ENCODE measurements at places on chromosomes 7 and 10. TPM values are rescaled to one million over a fixed set of nuclear protein-coding genes. Genes with fewer than 3 reads are reported as not detected.

DNA sequence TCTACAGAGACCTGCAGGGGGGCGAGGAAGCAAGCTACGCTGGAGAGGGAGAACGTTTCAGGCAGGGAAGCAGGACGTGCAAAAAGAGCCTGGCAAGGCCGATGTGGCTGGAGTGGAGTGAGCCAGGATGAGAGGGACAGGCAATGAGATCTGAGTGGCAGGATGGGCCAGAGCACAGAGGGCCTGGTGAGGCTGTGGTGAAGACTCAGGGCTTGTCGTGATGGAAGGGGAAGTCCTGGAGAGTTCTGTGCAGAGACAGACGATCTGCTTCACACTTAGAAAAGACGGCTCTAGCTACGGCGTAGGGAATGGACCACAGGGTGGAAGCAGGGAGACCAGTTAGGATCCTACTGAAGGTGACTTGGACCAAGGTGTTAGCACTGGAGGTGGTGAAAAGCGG is 87.0 kb downstream of the SH3PXD2A start:
- peaks cover 51% of the 10 kb centered on the region for H3K4me1 ChIP-seq
- DNase-seq, result no peak
- H3K36me3 ChIP-seq, result no peaks in the 10 kb centered on the region
- no peak overlapping the region for H3K27ac ChIP-seq

- H3K4me1 ChIP-seq, result peaks cover 41% of the 10 kb centered on the region
- H3K4me3 ChIP-seq, result peak overlapping the region; percentile 81
- peaks cover 10% of the 10 kb centered on the region for H3K27me3 ChIP-seq
Measured at GRCh38 chr7:2710901-2711551, 23.0 kb downstream of the AMZ1 start.

Gene GSTO2
- total RNA-seq, result 1.3 TPM

DNA sequence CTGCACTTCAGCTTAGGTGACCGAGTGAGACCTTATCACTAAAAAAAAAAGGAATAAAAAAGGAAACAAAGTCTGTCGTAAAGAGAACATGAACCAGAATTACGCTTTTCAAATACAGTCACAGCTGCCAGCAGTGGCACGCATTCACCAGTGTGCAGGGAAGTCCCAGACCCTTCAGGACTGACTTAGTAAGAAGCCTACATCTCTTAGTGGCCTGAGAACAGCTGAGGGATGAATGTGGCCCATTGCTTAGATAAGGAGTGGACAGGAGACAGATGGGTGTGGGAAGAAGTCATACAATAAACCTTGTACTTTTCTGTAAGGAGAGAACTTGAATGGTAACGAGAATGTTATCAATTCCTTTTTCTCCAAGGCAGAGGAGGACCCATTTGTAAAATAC is 178.5 kb downstream of the JCAD start:
- DNase-seq, result no peak
- H3K27me3 ChIP-seq, result peaks cover 15% of the 10 kb centered on the region
- H3K4me3 ChIP-seq, result no peak overlapping the region
- H3K36me3 ChIP-seq, result no peaks in the 10 kb centered on the region
- H3K4me1 ChIP-seq, result no peaks in the 10 kb centered on the region

GRCh38 chr10:71996592-71997371 is 32.6 kb downstream of the CHST3 start:
- DNase-seq, result no peak
- no peaks in the 10 kb centered on the region for H3K36me3 ChIP-seq
- H3K4me1 ChIP-seq, result no peaks in the 10 kb centered on the region
- peaks cover 3% of the 10 kb centered on the region for H3K27me3 ChIP-seq
- no peak overlapping the region for H3K4me3 ChIP-seq

DNA sequence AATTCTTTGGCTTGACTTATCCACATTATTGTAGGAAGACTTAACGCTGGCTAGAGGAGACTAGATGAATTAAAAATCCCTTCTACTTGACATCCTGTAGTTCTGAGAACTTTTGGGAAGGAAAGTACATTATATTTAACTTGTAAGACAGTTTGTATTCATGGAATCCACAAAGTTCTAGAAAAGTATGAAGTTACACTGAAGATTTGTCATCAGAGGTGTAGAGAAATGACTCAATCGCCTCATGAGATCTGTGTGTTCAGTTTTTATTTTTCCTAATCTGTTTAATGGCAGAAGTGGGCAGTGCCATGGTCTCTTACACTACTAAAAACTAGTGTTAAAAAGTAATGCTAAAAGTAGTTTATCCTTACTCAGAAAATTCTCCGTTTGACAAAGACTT is 89.1 kb upstream of the SMIM30 start:
- DNase-seq, result no peak
- no peak overlapping the region for H3K4me3 ChIP-seq
- H3K4me1 ChIP-seq, result no peaks in the 10 kb centered on the region
- H3K27ac ChIP-seq, result no peak overlapping the region
- H3K36me3 ChIP-seq, result no peaks in the 10 kb centered on the region
- H3K27me3 ChIP-seq, result no peaks in the 10 kb centered on the region

- peaks cover 2% of the 10 kb centered on the region for H3K27me3 ChIP-seq
- peaks cover 30% of the 10 kb centered on the region for H3K4me1 ChIP-seq
- H3K36me3 ChIP-seq, result no peaks in the 10 kb centered on the region
- peak overlapping the region; percentile 86 for H3K27ac ChIP-seq
Measured at GRCh38 chr10:30783939-30784501, 154.5 kb upstream of the LYZL2 start.

DNA sequence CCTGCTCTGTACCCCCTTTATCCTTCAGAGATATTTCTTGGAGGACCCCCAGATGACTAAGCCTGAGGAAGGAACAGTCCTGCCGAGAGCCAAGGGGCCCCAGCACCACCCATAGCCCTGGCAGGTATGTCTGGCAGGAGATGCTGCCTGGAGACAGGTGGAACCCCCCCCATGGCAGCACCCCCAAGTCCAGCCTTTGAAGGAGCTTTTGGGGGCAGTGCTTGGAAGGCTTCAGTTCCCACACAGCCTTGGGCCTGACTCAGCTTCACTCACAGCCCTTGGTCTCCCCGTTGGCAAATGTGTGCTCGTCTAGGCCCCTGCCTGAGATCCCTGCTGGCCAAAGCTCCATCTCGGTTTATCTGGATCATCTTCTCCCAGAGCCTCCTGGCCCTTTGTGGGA is 23.0 kb upstream of the PCBD1 start:
- DNase-seq, result no peak
- H3K4me1 ChIP-seq, result no peaks in the 10 kb centered on the region
- H3K4me3 ChIP-seq, result no peak overlapping the region
- H3K36me3 ChIP-seq, result no peaks in the 10 kb centered on the region
- no peaks in the 10 kb centered on the region for H3K27me3 ChIP-seq
- no peak overlapping the region for H3K27ac ChIP-seq

- H3K27me3 ChIP-seq, result no peaks in the 10 kb centered on the region
- peaks cover 16% of the 10 kb centered on the region for H3K36me3 ChIP-seq
- peak overlapping the region; percentile 62 for H3K4me3 ChIP-seq
- H3K27ac ChIP-seq, result peak overlapping the region; percentile 85
- H3K4me1 ChIP-seq, result peaks cover 17% of the 10 kb centered on the region
Measured at GRCh38 chr10:30984563-30985328, 46.9 kb downstream of the ZNF438 start.

Gene TCF7L2
- total RNA-seq, result 0.21 TPM

GRCh38 chr10:46033602-46034011 is 3.2 kb upstream of the NCOA4 start:
- DNase-seq, result no peak
- H3K36me3 ChIP-seq, result peaks cover 2% of the 10 kb centered on the region
- no peak overlapping the region for H3K4me3 ChIP-seq

Gene FRAT1
- total RNA-seq, result 2.0 TPM

Gene CDHR3
- 1.0 TPM for total RNA-seq

DNA sequence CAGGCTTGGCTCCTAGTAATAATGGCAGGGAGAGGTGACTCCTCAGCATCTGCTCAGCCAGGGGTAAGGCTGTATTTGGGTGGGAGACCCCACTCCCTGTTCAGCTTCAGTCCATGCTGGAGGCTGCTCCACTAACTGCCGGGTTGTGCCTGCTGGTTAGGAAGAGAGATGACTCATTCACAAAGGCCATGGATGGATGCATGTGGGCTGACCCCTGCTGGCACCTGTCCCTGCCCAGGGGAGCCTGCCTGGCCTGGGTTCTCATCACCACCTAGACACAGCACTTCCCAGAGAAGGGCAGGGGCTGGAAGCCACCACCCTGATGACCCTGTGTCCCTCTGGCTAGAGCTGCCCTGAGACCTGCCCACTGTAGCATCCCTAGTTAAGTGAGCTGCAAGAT is 59.0 kb downstream of the VSTM4 start:
- H3K4me3 ChIP-seq, result no peak overlapping the region
- peak; percentile 27 for DNase-seq
- H3K4me1 ChIP-seq, result no peaks in the 10 kb centered on the region
- H3K27me3 ChIP-seq, result no peaks in the 10 kb centered on the region
- H3K27ac ChIP-seq, result no peak overlapping the region
- H3K36me3 ChIP-seq, result no peaks in the 10 kb centered on the region

GRCh38 chr10:6729071-6729774 is 149.1 kb upstream of the PRKCQ start:
- H3K27ac ChIP-seq, result no peak overlapping the region
- DNase-seq, result no peak
- H3K4me1 ChIP-seq, result no peaks in the 10 kb centered on the region
- H3K27me3 ChIP-seq, result peaks cover 55% of the 10 kb centered on the region

DNA sequence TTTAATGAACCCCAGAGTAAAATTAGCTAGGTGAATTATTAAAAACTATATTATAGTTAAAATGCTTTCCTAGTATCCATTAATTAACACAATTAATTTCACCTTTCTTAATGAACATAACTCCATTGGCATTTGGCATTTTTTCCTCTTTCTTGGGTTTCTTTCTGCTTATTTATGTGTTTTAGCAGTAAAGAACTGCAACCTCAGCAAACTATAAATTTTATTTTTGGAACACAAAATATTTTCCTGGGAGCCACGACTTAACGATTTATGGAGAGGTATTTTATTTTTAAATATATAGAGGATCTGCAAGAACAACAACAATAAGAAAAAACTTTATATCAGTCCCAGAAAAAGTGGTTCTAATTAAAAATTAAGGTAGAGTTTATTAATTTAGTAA is 447.4 kb upstream of the ETV1 start:
- no peaks in the 10 kb centered on the region for H3K36me3 ChIP-seq
- DNase-seq, result no peak
- H3K27me3 ChIP-seq, result no peaks in the 10 kb centered on the region

Gene LRMDA
- total RNA-seq, result not detected

DNA sequence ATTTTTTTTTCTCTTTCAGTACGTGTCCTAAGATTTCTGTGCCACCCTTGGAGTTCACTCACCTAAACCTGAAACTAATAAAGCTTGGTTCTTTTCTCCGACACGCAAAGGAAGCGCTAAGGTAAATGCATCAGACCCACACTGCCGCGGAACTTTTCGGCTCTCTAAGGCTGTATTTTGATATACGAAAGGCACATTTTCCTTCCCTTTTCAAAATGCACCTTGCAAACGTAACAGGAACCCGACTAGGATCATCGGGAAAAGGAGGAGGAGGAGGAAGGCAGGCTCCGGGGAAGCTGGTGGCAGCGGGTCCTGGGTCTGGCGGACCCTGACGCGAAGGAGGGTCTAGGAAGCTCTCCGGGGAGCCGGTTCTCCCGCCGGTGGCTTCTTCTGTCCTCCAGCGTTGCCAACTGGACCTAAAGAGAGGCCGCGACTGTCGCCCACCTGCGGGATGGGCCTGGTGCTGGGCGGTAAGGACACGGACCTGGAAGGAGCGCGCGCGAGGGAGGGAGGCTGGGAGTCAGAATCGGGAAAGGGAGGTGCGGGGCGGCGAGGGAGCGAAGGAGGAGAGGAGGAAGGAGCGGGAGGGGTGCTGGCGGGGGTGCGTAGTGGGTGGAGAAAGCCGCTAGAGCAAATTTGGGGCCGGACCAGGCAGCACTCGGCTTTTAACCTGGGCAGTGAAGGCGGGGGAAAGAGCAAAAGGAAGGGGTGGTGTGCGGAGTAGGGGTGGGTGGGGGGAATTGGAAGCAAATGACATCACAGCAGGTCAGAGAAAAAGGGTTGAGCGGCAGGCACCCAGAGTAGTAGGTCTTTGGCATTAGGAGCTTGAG is at the start of gene CFTR:
CFTR (plus strand) TSS at position 801 of the 830 bp plus-strand sequence. CDS start 70 bp downstream, outside the sequence.
- no peak within 1 kb of the TSS for H3K27ac ChIP-seq
- H3K27me3 ChIP-seq, result peaks cover 31% of the 10 kb centered on the region
- H3K36me3 ChIP-seq, result no peaks in the 10 kb centered on the region
- no peak for DNase-seq
- peaks cover 2% of the 10 kb centered on the region for H3K4me1 ChIP-seq

GRCh38 chr7:35727571-35727970 is 32.6 kb upstream of the HERPUD2 start:
- peaks cover 52% of the 10 kb centered on the region for H3K4me1 ChIP-seq
- H3K27ac ChIP-seq, result no peak overlapping the region
- H3K27me3 ChIP-seq, result peaks cover 9% of the 10 kb centered on the region
- peak; percentile 62 for DNase-seq
- no peaks in the 10 kb centered on the region for H3K36me3 ChIP-seq

DNA sequence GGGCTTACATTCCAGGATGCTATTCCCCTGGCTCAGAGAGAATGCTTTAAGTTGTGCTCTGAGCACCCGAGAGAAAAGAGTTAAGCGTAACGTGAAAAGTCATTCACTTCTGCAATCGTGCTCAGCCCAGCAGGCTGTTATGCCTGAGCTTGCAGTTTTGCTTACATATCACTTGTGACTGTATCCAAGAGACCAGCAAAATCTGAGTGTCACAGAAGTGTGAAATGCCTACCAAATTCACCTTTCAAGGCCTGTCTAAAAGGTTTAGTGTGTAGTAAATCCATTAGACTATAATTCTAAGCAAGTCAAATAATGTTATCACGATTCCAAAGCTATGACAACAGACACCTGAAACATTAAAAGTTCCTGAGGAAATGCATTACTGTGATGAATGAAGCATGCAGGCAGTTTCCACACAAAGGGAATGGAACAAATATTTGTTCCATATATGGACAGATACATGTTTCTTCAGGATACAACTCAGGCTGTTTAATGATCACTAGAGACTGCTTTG is 20.1 kb downstream of the ITGB1 start:
- no peak for DNase-seq
- peaks cover 14% of the 10 kb centered on the region for H3K4me1 ChIP-seq
- H3K36me3 ChIP-seq, result peaks cover 5% of the 10 kb centered on the region
- H3K27ac ChIP-seq, result no peak overlapping the region

Gene DPCD
- 6.4 TPM for total RNA-seq

Gene PCLO
- total RNA-seq, result not detected

Gene C7orf33
- not detected for total RNA-seq

- no peak for DNase-seq
- H3K27ac ChIP-seq, result no peak overlapping the region
- H3K36me3 ChIP-seq, result no peaks in the 10 kb centered on the region
- H3K4me1 ChIP-seq, result peaks cover 3% of the 10 kb centered on the region
Measured at GRCh38 chr10:62511238-62511637, 137.1 kb downstream of the ZNF365 start.

GRCh38 chr10:12448340-12448728 is 99.0 kb downstream of the CAMK1D start:
- H3K27ac ChIP-seq, result peak overlapping the region; percentile 88
- peak overlapping the region; percentile 74 for H3K4me3 ChIP-seq
- peak; percentile 65 for DNase-seq
- H3K27me3 ChIP-seq, result peaks cover 33% of the 10 kb centered on the region
